RKO (cell line): ENCODE measurements at places on chromosomes 7 and 10.

GRCh38 chr10:94138391-94138790 lies 144.7 kb downstream of the PLCE1 start:
- DNase-seq, result no peak

DNA sequence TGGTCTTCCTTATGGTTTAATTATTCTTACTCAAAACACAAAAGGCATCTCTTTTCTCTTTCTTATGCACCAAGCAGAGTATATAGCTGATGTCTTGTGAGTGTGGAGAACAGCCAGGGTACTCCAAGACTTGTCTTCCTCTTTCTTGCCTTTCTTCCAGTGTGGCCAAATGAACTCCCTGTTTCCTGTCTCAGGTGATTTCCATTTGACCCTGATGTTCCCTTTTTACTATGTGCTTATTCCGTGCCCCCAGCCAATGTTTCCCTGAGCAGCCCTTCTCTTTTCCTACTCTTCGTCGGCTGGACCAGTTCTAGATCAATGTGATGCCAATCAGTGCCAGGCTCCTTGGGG lies 12.6 kb downstream of the OR9A4 start:
- DNase-seq, result no peak

DNA sequence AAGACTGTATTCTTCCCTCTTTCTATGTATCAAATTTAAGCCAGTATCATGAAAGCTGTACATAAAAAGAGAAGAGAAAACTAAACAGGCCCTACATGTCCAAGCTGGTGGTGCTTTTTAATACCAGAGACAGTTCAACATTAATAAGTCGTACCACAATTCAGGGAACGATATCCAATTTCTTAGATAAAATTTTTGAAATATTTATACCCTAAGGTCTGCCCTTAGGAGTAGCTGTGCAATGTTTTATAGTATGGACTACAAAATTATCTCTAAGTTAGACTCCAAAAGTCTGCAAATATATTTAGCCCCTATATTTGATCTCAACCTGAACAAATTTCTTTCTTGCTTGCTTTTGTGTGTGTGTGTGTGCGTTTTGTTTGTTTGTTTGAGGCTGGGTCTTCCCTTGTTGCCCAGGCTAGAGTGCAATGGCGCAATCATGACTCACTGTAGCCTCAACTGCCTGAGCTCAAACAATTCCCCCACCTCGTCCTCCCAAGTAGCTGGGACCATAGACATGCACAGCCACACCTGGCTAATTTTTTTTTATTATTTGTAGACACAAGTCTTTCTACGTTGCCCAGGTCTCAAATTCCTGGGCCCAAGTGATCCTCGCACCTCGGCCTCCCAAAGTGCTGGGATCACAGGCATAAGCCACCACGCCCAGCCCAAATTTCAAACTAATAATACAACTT lies 13.2 kb downstream of the ARHGAP19 start:
- no peak for DNase-seq

DNA sequence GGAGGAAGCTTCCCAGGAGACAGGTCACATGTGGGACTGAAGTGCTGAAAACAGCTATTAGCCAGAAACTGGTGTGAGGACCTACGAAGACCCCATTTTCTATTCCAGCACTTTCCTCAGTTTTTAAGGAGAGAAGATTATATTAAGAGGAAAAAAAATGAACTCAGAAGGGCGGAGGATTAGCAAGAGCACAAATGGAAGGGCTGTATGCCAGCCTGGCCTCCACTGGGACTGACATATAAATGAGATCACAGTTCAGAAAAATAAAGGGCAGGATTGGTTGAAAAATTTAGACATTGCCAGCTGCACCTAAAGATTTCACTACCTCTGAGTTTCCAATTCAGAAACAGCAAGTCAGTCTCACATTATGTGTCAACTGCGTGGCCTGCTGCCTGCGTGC lies 53.0 kb downstream of the GSDME start:
- no peak for DNase-seq

GRCh38 chr7:140230861-140231770 lies 54.3 kb upstream of the KDM7A start:
- DNase-seq, result peak; percentile 83

DNA sequence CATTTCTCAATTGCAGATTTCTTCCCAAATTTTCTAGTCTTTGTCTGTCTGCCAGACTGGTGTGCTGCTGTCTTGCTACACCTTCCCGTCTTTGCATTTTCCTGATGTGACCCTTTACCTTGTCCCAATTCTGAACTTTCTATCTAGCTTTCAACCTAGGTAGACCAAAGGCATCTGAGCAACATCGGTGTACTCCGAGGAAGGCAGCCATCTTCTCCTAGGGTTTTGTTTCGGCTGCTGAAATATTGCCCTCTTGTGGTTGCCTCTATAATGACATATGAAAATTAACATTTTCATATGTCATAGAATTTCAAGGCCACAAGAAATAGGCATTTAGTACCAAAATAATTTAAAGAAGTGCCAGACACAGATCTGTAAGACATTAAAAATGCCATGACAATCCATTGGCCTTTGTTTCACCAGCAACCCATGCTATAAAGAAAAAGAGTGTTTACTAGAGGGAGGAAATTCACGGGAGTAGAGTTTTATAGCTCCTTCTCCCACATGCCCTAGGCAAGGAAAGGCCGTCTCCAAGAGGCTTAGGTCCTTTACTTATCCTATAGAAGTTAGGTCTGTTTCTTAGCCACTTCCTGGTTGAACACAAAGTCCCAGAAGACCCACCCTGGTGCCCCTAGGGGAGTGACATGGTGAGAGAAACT lies 23.4 kb downstream of the OR9A2 start:
- DNase-seq, result peak; percentile 77

DNA sequence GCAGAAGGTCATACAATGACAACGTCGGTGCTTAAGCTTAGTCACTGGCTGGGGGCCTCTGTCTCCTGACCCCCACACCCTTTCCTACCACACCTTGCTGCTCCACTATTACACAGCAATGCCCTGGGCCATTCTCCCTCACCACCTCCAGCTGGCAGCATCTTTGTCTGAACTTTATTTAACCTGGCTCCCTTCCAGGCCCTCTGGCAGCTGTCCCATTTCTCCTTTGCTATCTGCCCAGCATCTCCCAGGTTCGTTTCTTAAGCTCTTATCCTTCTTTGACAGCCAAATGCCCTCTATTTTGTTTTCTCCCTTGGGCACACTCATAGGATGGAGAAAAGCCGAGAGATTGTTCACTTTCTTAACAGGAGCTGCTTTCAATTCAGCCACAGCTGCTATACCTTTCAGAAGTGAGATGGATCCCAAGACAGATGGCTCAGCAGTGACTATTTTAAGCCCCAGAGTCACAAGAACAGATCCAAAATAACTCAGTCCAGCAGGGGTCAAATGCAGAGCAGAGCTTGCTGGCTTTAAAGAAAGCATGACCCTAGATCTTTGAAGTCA lies 1277.1 kb upstream of the AUTS2 start:
- no peak for DNase-seq
